ENCODE measurements at places on chromosomes 11 and 22.

GRCh38 chr11:58075781-58076180, 45.0 kb downstream of the OR6Q1 start:
- no peak for DNase-seq

- DNase-seq = peak; percentile 26
These were observed 9.2 kb upstream of the CD5 start for GRCh38 chr11:61092908-61093763.

GRCh38 chr11:3231550-3231850, 717 bp downstream of the MRGPRE start:
- DNase-seq = no peak

DNA sequence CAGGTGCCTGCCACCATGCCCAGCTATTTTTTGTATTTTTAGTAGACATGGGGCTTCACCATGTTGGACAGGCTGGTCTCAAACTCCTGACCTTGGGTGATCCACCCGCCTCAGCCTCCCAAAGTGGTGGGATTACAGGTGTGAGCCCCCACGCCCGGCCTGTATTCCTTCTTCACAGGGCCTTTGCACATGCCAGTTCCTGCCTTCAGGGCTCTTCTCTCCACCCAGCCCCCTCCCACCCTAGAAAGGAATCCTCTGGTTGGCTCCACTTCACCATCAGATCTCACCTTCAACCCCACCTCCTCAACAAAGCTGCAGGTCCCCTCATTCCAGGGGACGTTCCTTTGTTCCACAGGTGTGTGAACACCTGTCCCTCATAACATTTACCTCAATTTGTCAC, 2.0 kb downstream of the POLR3H start:
- DNase-seq = no peak

DNA sequence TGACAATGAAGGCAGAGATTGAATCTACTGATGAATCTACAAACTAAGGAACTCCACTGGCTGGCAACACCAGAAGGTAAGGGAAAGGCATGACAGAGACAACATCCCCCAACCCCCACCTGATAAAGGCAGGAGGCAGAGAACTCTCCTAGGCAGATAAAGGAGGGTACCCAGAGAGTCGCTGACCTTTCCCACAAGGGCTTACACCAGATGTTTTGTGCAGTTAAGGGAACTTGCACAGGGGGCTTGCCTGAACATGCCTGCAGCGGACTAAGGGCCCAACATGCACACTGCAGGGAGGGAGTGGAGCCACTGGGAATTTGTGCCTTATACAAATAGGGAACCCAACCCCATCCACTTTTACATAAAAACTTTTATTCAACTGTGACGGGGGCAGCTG, 1996.9 kb upstream of the RAG2 start:
- DNase-seq = no peak
